LoVo (cell line): ENCODE measurements at places on chromosomes 6 and 20.

DNA sequence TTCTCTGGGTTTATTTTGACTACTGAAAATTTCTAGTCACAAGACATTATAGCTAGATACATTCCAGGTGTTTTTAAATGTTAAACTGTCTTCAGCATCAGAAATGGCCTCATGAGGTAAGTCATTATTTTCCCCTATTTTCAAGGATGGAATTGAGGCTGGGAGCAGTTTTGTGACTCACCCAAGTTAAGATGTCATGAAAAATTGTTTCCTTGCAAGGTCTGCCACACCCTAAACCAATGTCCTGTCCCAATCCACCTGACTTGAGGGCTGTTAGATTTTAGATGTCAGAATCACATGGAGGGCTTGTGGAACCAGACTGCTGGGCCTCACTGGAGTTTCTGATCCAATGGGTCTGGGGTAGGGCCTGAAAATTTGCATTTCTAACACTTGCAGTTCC, 16.9 kb downstream of the SLC22A3 start:
- no peak for DNase-seq

DNA sequence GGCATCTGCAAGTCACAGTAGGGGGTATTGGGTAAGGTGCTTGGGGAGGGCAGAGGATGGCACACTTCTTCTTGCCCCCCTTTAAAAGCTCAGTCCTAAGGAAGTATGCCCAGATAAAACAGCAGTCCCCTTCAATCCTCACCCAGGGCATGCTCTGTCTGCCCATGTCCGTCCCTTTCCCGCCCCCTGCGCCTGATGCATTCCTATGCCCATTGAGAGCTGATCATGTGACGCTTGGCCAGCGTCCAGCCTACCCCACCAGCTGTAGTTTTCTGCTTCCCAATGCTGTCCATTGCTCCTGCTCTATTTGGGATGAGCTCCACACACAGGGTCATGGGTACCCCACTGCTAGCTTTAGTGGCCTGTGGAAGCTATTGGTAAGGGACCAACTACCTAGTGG, 8.3 kb downstream of the SIGLEC1 start:
- DNase-seq: no peak

GRCh38 chr6:75368864-75369402, 84.3 kb upstream of the TMEM30A start:
- no peak for DNase-seq

- peak; percentile 61 for DNase-seq
Observed at GRCh38 chr6:1310628-1311399, 1.1 kb upstream of the FOXQ1 start.

DNA sequence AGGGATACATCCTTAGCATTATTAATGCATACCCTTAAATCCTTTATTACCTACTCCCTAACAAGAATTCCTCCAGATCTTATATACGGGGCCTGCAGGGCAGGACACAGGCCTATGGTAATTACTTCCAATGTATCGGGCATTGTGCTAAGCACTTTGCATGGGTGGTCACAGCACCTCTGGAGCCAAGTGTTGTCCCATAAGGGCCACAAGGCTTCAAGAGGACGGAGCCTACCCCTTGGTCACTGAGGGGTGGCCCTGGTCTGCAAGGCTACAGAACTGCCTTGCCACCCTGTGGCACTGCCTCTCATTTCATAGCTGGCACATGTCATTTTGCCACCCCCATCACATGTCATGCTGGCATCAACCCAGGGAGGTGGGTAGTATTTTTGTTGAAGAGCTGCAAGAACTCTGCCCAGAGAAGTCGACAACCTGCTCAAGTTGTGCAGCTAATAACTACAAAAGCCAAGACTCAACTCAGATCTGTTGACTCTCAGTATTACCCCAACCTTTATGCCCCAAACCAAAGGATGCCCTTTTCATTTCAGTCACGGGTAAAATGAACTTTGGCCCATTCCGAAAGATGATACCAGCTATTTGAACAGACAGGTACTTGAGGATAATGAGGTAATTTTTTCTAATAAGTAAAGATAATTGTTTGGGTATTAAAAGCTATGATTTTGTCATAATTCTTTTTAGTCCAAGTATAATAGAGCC, 144.1 kb upstream of the AKAP12 start:
- no peak for DNase-seq

GRCh38 chr6:43775535-43775885, 5.5 kb downstream of the VEGFA start:
- no peak for DNase-seq

GRCh38 chr6:11067348-11067747, 23.2 kb upstream of the ELOVL2 start:
- no peak for DNase-seq

DNA sequence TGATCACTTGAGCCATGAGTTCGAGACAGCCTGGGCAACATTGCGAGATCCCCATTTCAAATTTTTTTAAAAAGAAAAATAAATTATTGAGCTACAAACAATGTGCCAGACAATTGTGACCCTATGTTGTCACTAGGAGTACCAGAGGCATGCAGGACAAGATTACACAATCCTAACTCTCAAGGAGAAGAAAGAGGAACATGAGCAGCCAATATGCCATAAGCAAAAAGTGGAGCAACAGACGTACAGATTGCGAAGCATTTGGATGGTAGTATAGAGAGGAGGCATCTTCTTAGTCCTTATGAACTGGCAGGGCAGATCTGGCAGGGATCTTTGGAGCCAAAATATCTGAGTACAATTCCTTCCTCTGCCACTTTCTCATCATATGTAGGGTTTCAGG, 156.4 kb downstream of the OR2B2 start:
- no peak for DNase-seq
